Upper lobe of right lung (tissue), 1 donor: ENCODE measurements at places on chromosomes 1 and 21.

DNA sequence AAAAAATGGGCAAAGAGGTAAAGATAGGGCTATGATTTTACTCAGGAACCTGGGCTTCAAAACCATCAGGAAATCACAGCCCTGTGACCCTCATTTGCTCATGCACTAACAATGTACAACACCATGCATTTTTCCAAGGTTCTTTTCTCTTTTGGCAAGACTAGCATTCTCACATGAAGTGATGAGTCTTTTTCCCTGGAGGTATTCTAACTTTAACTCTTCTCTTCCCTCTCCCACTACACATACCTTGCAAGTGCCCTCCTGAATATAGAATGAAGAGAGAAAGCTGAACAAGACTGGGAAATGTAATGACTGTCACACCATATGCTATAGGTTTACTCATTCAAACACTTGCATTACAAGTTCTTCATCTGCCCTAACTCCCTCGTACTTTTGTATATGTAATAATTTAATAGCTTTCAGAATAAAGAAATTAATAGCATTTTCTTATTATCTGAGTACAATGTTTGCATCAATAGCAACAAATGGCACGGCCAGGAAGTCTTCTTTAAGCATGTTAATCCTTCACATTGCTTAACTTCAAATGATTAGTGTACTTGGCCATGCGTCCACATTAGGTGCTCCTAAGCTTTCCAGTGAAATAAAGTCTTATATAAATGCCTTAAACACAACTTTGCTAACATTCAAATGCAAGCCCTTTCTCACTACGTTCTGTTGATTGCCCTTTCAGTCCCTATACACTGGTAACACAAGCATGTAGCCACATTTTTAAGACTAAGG lies 1.8 kb downstream of the NIBAN1 start:
- no peak for DNase-seq

- no peak for DNase-seq
These were observed 4.0 kb downstream of the AMPD2 start for GRCh38 chr1:109623601-109624161.

- DNase-seq = no peak
These were observed 42.1 kb downstream of the NRIP1 start for GRCh38 chr21:15022608-15023261.

GRCh38 chr21:25952306-25952705 lies 217.5 kb downstream of the GABPA start:
- DNase-seq = no peak

DNA sequence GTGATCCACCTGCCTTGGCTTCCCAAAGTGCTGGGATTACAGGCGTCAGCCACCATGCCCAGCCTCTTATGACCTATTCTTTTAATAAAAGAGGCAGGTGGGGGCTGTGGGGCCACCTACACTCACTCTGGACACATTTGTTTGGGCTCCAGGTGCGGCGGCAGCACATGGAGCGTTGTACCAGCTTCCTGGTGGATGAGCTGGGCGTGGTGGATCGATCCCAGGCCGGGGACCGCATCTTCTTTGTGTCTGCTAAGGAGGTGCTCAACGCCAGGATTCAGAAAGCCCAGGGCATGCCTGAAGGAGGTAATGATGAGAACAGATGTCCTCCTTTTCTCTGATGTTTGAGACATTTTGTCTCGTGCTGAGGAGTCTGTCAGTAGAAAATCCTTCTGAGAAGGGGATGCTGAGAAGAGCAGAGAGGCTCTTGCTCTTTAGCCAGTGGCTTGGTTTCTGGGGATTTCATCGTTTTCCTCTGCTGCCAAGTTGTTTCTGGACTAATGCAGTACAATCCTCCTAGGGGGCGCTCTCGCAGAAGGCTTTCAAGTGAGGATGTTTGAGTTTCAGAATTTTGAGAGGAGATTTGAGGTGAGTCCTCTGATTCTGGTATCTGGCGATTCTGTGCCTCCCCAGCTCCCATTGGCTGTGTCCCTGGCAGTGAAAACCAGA lies 17.9 kb upstream of the MIIP start:
- DNase-seq = no peak

GRCh38 chr1:37102656-37103382 lies 68.5 kb upstream of the GRIK3 start:
- DNase-seq = no peak

DNA sequence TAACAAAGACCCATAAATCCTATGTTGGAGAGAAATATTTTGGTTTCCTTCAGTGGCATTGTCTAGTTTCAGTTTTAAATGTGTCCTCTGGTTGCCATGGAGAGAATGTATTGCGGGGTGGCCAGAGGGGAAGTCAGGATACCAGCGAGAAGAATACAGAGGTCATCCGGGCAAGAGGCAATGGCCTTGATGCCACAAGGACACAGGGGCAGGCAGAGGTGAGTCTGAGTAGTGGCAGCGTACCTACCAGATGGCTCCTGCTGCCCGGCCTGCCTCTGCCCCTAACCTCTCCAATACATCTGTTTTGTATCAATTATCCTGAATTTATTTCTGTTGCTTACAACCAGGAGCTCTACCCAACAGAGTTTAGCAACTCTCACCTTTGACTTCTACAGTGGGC lies 14.9 kb downstream of the KLHDC7A start:
- DNase-seq = no peak

DNA sequence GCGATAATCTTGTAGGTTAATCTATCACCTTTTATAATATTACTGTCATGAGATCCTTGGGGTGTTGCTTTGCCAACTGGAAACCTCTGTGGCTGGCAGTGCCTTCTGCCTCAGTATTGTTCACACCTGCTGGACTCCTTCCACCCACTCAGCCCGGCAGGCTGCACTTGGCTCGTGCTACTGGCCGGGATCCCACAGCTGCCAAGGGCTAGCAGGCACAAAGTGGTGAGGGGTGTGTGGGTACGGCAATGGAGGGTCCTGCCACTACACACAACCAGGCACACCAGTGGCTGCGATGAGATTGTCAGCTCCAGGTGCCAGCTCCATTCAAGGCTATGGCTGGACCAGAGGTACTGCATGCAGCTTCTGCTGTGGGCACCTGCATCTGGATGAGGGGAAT lies 191.2 kb upstream of the LYPLAL1 start:
- DNase-seq = no peak

DNA sequence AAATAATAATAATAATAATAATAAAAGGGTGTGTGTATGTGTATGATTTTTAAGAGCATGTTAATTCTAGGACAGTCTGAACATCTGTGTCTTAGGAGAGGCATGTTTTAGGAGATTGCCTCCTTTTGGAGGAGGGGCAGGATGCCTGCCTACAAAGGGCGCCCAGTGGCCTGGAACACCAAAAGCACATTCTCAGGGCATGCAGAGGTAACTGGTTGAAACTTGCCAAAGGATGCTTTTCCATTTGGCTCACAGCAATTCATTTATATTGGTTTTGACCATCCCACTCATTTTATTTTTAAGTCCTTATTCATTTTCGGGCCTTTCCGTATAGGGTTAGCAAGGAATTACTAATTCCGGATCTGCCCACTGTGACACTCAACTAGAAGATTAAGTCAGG lies 21.1 kb upstream of the LAMC2 start:
- DNase-seq = no peak

GRCh38 chr1:61149010-61149860 lies 66.9 kb downstream of the NFIA start:
- DNase-seq = no peak

GRCh38 chr21:31948676-31949075 lies 75.9 kb downstream of the HUNK start:
- no peak for DNase-seq

DNA sequence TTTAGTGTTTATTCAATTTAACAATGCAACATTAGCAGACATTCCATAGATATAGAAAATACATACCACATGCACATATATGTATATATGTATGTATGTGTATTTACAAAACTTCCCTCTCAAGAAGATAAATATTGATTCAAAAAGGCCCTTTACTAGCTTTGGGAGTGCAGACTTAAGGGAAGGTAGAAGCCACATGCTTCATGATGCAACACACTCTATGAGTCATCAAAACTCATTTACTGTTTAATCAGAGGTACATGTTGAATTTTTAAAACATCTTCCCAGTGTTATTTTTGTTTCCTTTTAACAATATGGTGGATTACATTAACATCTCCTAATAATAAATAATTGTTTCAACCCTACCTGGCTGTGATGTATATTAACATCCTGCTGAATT lies 61.4 kb upstream of the KIRREL1 start:
- no peak for DNase-seq

DNA sequence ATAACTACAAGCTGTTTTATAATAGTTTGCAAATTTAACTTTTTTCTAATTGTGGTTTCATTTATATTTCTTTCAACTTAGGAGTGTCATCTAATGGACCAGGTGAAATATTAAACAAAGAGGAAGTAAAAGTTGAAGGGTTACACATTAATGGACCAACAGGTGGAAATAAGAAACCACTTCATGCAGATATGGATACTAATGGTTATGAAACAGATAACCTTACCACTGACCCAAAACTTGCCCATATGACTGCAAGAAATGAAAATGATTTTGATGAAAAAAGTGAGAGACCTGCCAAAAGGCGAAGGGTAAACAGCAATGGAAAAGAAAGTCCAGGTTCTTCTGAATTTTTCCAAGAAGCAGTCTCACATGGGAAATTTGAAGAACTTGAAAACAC lies 59.7 kb downstream of the MIER1 start:
- DNase-seq = no peak

GRCh38 chr1:46404482-46405196 lies 10.5 kb downstream of the FAAH start:
- no peak for DNase-seq
